ENCODE measurements at places on chromosomes 2 and 18. TPM values are rescaled to one million over a fixed set of nuclear protein-coding genes. Genes with fewer than 3 reads are reported as not detected.

- no peaks in the 10 kb centered on the region for H3K36me3 ChIP-seq
- peak overlapping the region; percentile 70 for H3K27ac ChIP-seq
- peaks cover 49% of the 10 kb centered on the region for H3K4me1 ChIP-seq
- DNase-seq = no peak
Observed at GRCh38 chr2:10036095-10036884, 7.1 kb upstream of the KLF11 start.

GRCh38 chr18:36162981-36163380 is 24.3 kb upstream of the MOCOS start:
- DNase-seq = no peak
- H3K27me3 ChIP-seq = no peaks in the 10 kb centered on the region
- peaks cover 97% of the 10 kb centered on the region for H3K36me3 ChIP-seq
- H3K4me1 ChIP-seq = no peaks in the 10 kb centered on the region

- no peaks in the 10 kb centered on the region for H3K36me3 ChIP-seq
- DNase-seq = no peak
- no peak within 1 kb of the TSS for H3K27ac ChIP-seq
- H3K27me3 ChIP-seq = no peaks in the 10 kb centered on the region
- no peak within 1 kb of the TSS for H3K4me3 ChIP-seq
Observed at GRCh38 chr2:233728723-233729301, at the start of gene UGT1A3. Gene UGT1A3 (plus strand): TSS chr2:233729042. CDS start chr2:233729127, 85 bp downstream.

DNA sequence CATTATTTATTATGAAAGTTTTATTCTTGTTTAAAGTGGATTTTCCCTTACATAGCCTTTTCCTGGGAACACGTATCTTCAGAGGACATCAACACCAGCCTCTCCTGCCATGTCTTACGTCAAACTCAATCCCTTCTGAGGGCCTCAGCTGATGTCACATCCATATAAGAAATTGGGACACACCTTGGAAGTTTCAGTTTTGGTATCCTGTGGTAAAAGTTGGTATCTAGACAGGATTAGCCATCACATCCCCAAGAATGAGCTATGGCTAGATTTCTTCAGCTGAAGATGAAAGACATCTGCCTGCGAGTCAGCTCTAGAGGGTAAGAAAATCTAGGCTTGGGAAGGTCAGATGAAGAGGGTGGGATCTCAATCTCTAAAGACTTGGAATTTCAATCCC is 75.8 kb upstream of the ZNF516 start:
- H3K4me1 ChIP-seq = peaks cover 7% of the 10 kb centered on the region
- no peaks in the 10 kb centered on the region for H3K36me3 ChIP-seq
- H3K27me3 ChIP-seq = no peaks in the 10 kb centered on the region
- no peak overlapping the region for H3K27ac ChIP-seq
- no peak for DNase-seq

DNA sequence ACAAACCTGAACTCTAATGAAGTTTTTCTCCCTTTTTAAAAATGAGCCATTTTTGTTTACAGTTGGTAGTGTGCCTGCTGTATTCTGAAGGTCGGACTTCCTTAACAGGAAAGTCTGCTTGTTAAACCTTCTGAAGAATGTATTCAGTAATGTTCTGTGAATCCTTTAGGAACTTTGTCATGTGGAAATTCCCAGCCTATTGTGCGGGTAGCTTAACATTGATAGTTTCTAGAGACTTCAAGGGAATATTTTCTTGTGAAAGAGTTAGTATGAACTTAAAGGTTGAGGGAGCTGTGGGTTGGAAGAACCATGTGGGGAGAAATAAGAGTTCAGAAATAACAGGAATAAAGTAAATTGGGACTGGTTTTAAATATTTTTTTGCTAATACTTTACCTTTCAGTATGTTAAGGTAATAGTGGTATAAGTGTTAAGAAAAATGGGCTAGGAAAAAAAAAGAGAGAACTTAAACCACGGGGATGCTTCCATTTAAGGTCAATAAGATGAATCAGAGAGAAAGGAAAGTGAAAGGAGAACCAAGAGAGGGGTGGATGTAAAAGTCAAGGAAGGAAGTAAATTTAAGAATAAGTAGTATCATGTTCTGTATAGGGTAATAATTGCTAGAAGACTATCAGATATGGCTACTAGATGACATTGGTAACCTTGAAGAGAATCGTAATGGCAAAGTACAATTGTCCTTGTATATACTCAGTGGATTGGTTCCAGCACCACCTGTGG is 90.5 kb downstream of the PMS1 start:
- no peaks in the 10 kb centered on the region for H3K27me3 ChIP-seq
- no peaks in the 10 kb centered on the region for H3K4me1 ChIP-seq
- no peak for DNase-seq
- no peak overlapping the region for H3K4me3 ChIP-seq
- peaks cover 4% of the 10 kb centered on the region for H3K36me3 ChIP-seq

- H3K27me3 ChIP-seq = no peaks in the 10 kb centered on the region
- H3K4me1 ChIP-seq = peaks cover 21% of the 10 kb centered on the region
- no peak overlapping the region for H3K4me3 ChIP-seq
- no peak for DNase-seq
- peaks cover 71% of the 10 kb centered on the region for H3K36me3 ChIP-seq
Observed at GRCh38 chr2:232839411-232840079, 30.5 kb upstream of the SNORC start.

- no peaks in the 10 kb centered on the region for H3K36me3 ChIP-seq
- DNase-seq = no peak
- no peaks in the 10 kb centered on the region for H3K27me3 ChIP-seq
- H3K27ac ChIP-seq = no peak overlapping the region
- H3K4me1 ChIP-seq = no peaks in the 10 kb centered on the region
Observed at GRCh38 chr2:80893711-80894110, 589.2 kb upstream of the LRRTM1 start.

GRCh38 chr18:9296233-9297006 is 38.2 kb upstream of the TWSG1 start:
- H3K27me3 ChIP-seq = no peaks in the 10 kb centered on the region
- no peak for DNase-seq
- H3K4me3 ChIP-seq = no peak overlapping the region
- H3K36me3 ChIP-seq = no peaks in the 10 kb centered on the region

DNA sequence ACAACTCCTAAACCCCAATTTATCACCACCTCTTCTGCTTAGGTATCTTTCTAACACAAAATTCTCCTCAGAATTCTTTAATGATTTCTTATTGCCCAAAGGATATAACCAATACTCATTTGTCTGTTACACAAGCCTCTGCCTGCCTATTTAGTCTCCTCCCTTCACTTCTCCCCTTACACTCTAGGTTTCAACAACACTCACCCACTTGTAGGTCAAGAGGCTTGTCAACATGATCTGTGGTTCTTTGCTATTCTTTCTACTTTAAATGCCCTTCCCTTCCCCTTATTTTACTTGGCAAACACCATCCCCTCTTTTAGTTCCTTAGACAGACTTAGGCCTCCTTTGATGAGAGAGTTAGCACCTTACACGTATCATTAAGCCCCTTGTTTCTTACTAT is 69.0 kb upstream of the C2orf15 start:
- H3K36me3 ChIP-seq = no peaks in the 10 kb centered on the region
- no peak for DNase-seq
- no peak overlapping the region for H3K27ac ChIP-seq
- H3K4me1 ChIP-seq = no peaks in the 10 kb centered on the region
- no peaks in the 10 kb centered on the region for H3K27me3 ChIP-seq

The POTEE gene
- total RNA-seq = not detected

The NEURL3 gene
- total RNA-seq = 1.4 TPM

The ABHD3 gene
- 4.7 TPM for total RNA-seq

The FOXI3 gene
- total RNA-seq = not detected

The TYW5 gene
- 18.0 TPM for total RNA-seq

The YWHAQ gene
- 158 TPM for total RNA-seq

The MARCHF4 gene
- total RNA-seq = not detected
